ENCODE measurements at places on chromosomes 13 and 19.

DNA sequence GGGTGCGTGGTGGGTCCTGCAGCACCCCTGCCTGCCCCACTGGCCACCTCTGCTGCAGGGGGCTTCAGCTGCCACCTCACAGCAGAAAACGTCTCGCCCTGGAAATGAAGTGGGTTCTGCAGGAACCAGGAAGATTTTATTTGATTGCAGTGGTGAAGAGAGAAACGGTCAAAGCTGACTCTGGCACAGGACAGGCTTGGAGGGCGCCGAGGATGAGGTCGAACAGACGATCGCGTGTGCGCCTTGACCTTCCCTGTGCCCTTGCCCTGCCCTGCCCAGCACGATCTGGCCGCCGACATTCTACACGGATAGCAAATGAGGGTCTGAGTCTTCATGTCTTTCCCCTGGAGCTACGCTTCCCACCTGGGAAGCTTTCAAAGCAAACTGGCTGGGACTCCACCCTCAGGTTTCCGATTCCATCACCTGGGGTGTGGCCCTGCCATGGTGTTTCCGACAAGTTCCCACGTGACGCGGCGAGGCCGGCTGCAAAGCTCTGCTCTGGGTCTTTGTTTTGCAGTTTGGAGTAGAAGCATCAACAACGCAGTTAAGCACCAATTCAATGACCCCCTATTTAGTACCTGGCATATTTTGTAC lies 50.3 kb upstream of the TUBGCP3 start:
- DNase-seq = no peak

DNA sequence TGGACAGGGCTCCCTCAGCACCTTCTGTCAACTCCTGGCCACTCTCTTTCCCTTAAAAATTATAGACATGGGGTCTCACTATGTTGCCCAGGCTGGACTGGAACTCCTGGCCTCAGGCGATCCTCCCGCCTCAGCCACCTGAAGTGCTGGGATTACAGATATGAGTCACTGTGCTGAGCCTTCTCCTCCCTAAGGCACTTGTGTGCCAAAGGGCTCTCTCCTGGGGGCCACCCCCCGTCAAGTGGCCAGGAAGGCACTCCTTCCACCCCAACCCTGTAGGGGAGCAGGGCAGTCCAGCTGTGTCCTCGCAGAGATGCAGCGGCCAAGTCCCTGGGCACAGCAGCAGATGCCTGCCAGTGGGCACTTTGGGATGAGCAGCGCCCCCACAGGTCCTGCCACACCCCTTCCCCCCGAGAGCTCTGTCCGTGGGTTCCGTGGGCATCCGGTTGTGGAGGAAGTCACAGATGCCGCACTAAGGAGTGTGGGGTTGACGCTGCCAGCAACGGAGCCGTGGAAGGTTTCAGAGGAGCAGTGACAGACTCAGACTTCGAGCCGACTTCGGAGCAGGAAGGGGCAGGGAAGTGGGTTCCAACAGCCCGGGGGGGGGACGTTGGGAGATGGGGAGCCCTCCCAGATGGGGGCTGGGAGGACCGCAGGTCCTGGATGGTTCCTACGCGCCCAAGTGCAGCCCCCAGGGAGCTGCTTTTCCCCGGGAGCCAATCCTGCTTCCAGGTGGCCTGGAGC lies 3.3 kb upstream of the UQCR11 start:
- no peak for DNase-seq

GRCh38 chr19:4044990-4045465 lies 21.7 kb downstream of the ZBTB7A start:
- DNase-seq = no peak

DNA sequence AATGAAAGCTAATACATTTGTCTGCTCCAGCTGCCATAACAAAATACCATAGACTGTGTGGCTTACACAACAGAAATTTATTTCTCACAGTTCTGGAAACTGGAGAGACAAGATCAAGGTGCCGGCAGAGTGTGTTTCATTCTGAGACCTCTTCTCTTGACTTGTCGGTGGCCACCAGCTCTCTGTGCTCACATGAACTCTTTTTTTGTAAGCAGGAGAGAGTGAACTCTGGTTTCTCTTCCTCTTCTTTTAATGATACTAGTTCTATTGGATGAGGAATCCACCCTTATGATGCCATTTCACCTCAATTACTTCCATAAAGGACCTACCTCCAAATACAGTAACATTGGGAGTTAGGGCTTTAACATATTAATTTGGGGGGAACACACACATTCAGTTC lies 11.7 kb downstream of the KCTD12 start:
- DNase-seq = no peak

GRCh38 chr13:52786766-52787165 lies 47.1 kb upstream of the CNMD start:
- no peak for DNase-seq

- DNase-seq = no peak
Observed at GRCh38 chr19:12794971-12795381, 3.7 kb downstream of the JUNB start.

GRCh38 chr19:6535558-6536137 lies 4.8 kb downstream of the TNFSF9 start:
- no peak for DNase-seq

DNA sequence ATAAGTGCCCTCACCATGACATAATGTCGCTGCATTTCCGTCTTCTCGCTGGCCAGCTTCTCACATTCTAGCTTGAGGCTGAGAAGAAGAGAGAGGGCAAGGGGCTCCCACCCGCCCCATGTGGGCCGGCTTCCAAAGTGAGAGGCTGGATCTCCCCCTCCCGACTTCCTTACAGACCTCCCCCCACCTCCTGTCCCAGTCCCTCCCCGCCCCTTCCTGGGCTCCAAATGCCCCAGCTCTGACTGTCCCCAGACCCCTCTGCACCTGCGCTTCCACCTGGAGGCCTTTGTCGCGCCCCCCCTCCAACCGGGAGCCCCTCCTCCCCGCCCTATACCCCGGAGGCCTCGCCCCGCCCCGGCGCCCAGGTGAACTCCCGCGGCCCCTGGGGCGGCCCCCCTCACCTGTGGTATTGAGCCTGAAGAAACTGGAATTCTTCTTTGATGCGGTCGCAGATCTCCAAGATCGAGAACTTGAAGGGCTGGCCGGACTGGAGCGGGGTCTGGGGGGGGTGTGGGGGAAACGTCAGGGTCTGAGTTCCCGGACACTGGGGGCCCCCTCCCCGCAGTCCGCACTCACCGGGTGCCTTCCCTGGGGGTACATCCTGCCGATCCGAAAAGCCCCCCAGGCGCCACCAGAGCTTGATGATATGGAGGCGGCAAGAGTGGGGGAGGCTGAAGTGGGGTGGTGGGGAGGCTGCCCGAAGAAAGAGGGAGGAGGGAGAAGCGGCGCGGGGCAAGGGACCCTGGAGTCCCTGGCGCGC lies 595 bp downstream of the TLE2 start:
- peak; percentile 23 for DNase-seq

- DNase-seq = peak; percentile 75
Observed at GRCh38 chr19:37779127-37780005, at the start of gene ZNF573. TSS of gene ZNF573 (minus strand) at chr19:37779586. CDS start at chr19:37773729, 5,857 bp downstream.

DNA sequence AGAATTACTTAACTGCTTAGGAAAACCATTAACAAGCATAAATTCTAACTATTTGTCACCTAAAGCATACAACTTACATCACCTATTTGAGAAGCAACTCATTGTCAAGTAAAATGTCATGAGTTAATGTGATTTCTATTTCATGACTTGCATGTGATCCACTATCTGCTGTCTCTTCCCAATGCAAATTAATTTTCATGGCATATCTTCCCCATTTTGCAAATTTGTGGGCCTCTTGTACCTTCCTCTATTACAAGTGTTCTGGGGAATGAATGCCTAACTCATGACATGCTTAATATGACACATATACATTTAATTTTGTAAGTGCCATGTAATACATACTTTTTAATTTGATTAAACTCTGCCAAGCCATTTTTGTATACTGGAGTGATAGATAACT lies 81.1 kb upstream of the EDNRB start:
- DNase-seq = no peak

DNA sequence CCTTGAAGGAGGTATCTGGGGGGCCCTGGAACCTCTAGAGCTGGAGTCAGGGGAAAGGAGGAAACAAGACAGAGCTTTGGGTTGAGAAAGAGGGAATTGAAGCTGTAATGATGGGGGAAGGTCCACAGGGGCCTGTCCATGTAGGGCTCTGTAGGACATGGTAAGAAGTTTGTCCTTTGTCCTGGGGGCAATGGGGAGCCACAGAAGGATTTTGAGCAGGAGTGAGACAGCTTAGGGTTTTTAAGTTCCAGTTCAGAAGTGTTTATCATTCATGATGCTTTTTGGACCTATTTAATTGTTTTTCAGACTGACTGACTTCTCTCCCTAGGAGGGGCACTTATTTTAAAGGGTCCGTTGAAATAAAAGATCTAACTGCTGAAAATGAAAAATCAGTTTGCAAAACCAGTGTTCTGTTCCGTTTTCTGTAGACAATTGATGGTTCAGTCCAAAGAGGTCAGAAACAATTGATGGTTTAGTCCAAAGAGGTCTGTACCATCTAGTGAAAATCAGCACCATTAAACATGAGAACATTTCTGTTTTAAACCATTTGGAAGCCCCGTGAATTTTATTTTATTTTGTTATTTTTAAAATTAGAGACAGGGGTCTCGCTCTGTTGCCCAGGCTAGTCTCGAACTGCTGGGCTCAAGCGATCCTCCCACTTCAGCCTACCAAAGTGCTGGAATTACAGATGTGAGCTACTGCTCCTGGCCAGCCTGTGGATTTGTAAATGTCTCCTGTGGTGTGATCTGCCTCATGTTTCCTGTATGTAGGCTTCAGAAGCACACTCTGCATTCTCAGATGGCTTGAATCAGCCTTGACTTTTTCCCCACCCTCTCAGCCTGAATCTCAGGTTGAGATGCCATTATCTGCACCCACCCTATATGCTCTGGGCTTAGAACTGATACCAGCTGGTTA lies 8.4 kb downstream of the PLD3 start:
- no peak for DNase-seq

DNA sequence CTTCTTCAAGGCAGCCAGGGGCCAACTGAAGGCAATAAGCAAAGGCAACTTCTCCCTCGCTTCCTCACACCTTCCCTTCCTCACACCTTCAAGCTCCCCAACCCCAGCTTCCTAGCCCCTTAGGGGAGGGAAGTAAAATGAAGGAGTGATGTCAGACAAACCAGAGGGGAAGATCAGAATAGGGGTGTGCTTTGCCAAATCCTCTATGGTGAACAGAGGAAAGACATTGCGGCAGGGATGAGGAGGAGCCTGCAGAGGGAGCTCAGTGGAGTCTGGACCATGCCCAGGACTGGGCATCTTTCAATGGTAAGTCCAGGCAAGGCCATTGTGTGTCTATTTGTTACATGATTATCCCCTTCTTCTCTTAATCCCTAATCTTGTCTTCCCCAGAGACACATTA lies 164.0 kb downstream of the TSHZ3 start:
- no peak for DNase-seq

DNA sequence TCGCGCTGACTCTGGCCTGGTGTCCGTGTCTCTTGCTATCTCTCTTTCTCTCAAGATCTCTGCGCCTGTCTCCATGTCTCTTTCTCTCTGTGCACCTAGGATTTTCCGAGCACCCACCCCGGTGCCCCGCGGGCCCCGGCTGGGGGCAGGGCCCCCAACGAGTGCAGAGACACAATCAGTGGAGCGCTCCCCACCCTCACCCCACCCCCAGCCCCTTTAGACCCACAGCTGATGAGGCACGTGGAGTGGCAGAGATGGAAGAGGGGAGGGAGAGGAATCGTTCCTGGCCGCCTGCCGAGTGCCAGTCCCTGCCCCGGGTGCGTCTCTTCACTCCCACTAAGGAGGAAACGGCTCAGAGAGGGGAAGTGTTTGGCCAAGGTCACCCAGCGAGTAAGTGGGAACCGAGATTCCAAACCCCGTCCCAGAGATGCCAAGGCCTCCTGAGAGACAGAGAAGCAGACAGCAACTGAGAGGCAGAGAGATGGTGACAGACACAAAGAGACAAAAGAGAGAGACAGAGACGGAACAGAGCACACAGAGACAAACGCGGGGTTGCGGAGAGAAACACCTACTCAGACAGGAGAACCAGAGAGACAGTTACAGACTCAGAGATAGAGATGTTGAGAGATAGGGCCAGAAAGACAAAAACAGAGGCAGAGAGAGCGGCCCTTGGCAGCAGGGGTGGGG lies 626 bp upstream of the BCL3 start:
- DNase-seq = no peak

- no peak for DNase-seq
Observed at GRCh38 chr13:94140027-94140426, 339.5 kb downstream of the DCT start.

- DNase-seq = no peak
Observed at GRCh38 chr13:24232474-24232873, 72.0 kb downstream of the SPATA13 start.

DNA sequence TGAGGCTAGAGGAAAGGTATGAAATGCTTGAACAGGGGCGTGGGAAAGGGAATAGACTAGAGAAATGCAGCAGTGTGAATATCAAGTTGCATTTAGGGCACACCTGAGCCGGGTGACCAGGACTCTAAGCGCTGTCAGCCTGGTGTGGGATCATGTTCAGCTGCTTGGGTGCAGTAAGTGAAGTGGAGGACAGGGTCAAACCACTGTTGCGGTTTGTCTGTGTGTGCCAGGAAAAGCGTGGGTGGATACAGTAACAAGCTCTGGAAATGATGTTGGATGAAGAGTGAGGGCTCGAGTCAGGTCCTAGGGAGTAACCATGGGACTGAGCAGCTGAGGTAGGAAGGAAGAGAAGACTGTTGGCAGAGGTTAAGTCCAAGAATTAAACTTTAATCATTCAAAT lies 15.8 kb downstream of the DGKH start:
- DNase-seq = no peak

- DNase-seq = no peak
Observed at GRCh38 chr19:44807652-44808462, 1.0 kb upstream of the BCAM start.

GRCh38 chr13:74979703-74980102 lies 502.3 kb downstream of the TBC1D4 start:
- no peak for DNase-seq

DNA sequence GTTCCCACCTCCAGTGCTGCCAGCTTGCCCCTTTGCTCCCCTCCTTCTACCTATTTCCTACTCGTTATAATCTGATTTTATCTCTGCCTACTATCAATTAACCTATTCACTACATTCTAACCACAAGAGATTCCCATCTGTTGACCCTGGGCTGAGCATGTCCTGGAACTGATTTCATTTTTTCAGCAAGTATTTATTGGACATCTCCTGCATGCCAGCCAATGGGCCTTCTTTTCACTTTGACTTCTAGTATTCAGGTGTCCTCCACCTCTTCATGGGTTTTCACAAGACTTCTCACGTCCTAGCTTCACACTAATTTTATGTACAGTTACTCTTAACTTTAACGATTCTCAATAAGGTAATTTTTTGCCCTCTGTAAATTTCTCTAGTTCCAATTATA lies 282.7 kb upstream of the KLHL1 start:
- no peak for DNase-seq

DNA sequence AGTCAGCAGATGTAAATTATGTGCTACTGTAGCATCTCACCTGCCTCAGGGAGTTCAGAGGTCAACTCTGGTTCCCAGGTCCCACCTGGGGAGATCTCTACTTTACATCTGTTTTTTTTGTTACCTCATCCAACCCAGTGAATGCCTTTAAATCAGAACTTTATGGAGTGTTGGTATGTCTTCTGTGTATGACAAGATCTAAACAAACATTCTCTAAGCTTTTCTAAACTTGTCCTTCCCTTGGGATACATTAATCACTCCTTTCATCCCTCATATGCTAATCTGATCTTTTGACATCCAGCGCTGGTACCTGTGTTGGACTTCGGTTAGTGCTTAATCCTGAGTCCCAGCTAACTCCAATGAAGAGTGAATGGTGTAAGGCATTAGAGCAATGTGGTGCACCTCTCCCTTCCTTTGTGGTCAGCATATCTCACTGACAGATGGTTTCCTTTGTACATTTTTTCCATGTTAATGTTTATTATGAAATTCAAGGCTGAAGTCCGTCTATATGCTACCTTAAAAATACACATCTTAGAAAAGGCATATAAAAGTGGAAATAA lies 213.4 kb downstream of the ABCC4 start:
- DNase-seq = no peak

Measured in T-helper 9 cell (primary cell).